ENCODE measurements at places on chromosomes 6 and 20. TPM values are rescaled to one million over a fixed set of nuclear protein-coding genes. Genes with fewer than 3 reads are reported as not detected.

- DNase-seq, result no peak
Observed at GRCh38 chr6:109238396-109238795, 143.1 kb downstream of the CEP57L1 start.

- no peak for DNase-seq
Observed at GRCh38 chr6:120354452-120355098, 979.7 kb downstream of the TBC1D32 start.

GRCh38 chr6:104955491-104955890 lies 1.4 kb upstream of the LIN28B start:
- DNase-seq, result no peak

DNA sequence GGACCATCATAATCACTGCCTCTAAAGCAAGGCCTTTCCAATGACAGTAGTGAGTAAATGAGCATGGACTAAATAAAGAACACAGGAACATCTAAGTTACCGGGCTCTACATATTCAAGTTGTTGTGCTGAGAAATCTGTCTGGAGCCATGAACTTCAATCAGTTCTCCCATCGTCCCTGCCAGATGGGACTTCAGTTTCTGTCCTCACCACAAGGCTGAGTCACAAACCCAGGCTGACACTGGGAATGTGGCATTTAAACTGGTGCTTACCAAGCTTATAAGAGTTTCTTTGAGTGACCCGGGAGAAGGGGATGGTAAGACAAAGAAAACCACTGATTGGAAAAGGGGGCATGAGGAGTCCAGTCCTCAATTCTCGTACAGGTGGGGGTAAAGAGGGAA lies 497.0 kb downstream of the MAFB start:
- DNase-seq, result no peak

DNA sequence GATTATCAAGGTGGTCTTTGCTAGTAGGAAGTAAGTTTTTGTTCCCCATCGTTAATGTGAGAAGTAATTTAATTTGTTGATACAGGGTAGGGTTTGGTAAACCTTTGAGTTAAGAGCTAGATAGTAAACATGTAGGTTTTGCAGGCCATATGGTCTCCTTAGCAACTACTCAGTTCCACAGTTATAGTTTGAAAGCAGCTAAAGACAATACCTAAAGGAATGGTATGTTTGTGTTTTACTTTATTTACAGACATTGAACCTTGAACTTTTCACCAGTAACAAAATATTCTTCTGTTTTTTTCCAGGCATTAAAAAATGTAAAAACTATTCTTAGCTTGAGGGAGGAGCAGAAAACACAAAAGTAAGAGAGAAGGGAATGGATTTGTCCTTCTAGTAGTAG lies 1.7 kb downstream of the CAP2 start:
- no peak for DNase-seq

- no peak for DNase-seq
Observed at GRCh38 chr6:107323133-107323785, 136.1 kb downstream of the PDSS2 start.

- DNase-seq, result no peak
Observed at GRCh38 chr20:33281550-33282146, 1.4 kb upstream of the BPIFB1 start.

DNA sequence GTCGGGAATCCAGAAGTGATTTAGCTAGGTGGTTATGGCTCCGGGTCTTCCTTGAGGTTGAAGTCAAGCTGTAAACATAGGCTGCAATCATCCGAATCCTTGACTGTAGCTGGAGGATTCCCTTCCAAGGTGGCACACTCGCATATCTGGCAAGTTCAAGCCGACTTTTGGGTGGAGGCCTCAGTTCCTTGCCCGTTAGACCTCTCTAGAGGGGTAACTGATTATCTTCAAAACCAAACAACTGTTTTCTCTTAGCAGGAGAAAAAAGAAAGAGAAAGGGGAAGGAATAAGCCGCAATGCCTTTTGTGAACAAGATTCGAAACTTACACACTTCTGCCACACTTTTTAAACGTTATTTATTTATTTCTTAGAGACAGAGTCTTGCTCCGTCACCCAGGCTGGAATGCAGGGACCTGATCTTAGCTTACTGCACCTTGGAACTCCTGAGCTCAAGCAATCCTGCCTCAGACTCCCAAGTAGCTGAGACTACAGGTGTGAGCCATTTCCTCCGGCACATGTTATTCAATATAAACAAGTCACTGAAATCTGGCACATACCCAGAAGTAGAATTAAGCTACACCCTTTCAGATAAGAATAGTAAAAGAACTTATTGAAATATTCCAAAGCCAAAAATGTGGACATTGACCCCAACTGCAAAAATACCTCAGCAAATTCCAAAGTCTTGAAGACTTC lies 76.3 kb downstream of the HFE start:
- no peak for DNase-seq

DNA sequence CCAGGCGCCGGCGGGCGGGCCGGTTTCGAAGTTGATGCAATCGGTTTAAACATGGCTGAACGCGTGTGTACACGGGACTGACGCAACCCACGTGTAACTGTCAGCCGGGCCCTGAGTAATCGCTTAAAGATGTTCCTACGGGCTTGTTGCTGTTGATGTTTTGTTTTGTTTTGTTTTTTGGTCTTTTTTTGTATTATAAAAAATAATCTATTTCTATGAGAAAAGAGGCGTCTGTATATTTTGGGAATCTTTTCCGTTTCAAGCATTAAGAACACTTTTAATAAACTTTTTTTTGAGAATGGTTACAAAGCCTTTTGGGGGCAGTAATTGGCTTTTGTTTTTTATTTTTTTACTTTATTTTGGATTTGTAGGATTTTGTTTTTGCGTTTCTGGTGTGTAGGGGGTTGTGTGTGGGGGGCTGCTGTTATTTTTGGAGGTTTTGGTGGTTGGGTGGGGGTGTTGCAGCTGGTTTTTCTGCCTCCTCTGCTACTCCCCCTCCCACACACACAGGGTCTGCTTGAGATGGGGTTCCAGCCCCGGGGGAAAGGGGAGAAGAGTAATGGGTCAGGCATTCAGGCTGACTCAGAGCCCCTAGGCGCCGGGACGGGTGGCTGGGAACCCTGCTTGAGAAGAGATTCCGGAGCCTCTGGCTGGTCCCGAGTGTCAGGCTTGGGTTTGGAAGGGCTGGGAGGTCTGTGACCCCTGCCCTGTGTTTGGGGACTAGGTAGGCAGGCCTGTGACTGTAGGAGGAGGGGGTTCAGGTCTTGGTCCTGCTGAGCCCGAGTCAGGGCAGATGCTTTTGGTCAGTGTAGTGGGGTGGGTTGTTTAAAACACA lies 2.0 kb downstream of the CEBPB start:
- DNase-seq, result peak; percentile 94

GRCh38 chr6:148593130-148593812 lies 153.6 kb upstream of the UST start:
- DNase-seq, result no peak

- no peak for DNase-seq
Observed at GRCh38 chr6:32298632-32299336, 72.9 kb downstream of the TSBP1 start.

- DNase-seq, result no peak
Observed at GRCh38 chr6:118324116-118324515, 224.0 kb upstream of the PLN start.

DNA sequence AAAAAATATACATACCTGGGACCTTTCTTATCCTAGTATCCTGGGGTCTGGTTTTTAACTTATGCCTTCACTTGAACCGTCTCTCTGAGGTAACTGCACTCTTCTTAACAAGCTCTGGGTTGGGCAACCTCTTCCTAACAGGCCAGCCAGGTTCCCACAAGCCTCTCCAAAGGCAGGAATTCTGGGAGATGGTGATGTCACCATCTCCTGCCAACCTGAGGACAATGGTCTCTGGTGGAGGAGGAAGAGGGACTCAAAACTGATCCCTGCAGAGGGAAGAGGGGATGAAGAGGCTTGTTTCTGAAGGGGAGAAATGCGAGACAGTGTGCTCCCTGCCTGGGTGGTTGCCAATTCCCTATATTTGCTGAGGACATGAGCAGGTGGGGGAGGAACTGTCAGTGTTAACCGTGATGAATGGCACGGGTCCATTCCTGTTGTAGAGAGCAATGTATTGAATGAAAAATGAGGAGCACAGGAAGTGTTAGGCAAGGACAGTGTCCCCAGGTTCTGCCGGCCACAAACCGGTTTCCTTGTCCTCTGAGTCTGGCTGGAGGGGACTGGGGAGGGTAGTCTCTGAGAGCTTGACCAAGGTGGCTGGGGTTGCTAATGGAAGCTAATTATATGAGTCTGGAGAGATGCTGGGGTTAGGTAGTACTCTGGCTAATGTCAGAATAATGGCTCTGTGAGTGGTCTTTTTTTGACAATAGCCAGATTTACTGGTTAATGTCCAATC lies 95.5 kb downstream of the KCNB1 start:
- DNase-seq, result no peak

DNA sequence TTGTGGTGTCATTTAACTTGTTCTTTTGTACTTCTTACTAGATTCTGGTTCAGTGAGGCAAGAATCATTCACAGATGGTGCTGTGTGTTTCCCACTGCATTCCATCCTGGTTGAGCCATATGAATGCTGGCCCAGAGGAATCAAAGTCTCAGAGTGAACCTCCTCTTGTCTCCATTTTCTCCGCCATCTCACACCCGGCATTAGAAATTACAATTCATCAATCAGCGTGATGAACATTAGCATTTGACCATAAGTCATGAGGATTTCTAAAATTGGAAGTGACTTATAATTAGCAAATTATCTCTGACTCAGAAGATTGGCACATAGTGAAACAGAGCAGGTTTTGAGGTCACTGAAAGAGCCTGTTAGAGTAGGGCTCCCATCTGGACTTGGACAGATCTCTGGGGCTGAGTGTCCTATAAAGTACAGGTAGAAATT lies 25.2 kb downstream of the TNFAIP3 start:
- DNase-seq, result no peak

DNA sequence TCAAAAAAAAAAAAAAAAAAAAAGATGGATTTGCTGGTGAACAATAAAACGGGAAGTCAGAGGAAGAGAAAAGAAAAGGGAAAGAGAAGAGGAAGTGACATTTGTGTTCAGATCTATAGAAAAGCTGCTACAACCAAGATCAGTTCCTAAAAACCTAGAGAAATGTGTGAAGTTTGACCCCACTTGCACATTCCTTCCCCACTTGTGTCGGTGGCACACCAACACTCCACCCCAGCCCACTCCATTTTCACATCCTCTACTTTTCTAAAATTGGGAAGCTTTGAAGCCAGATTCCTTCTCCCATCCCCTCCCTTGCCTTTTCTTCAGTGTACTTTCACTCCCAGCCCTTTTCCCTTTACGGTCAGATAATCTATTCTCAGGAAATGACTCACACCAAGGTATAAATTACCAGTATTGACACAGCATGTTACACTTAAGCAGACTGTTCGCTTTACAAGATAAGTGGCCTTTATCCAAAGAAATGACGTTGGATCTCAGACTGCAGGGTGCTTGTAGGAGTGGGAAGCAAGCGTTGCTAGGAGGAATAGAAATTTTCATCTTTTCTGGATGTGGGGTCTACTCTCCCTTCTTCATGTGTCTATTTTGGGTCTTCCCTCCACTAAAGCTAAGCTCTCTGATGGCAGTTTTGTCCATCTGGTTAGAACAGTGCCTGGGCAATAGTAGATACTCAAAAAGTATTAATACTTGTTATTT lies 92.5 kb upstream of the ADGRF1 start:
- DNase-seq, result no peak

DNA sequence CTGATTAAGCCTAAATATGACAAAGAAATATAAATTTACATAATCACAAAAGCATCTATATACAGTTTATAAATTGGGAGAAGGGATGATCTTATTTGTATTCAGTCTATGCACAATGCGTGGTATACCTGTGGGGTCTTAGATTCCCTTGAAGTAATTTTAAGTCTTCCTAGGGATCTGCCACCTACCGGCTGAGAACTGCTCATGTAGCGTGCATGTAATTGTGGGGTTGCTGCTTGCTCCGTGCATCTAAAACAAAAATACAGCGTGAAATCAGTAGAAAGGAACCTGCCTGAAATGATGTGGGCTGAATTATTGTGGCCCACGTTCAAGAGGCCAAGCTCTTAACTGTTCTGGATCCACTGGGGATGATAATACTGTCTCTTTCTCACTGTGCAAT lies 187.3 kb downstream of the MBOAT1 start:
- no peak for DNase-seq

Gene CRISP3
- not detected for total RNA-seq

Gene KCNQ5
- total RNA-seq, result 4.4 TPM

Gene RIPK1
- 23.1 TPM for total RNA-seq

Gene ERVFRD-1
- not detected for total RNA-seq

Gene INSM1
- total RNA-seq, result not detected

Gene NKX2-2
- not detected for total RNA-seq
